ENCODE measurements at places on chromosomes 5 and 9.

GRCh38 chr5:68071282-68071632 is 144.3 kb upstream of the PIK3R1 start:
- DNase-seq, result no peak

DNA sequence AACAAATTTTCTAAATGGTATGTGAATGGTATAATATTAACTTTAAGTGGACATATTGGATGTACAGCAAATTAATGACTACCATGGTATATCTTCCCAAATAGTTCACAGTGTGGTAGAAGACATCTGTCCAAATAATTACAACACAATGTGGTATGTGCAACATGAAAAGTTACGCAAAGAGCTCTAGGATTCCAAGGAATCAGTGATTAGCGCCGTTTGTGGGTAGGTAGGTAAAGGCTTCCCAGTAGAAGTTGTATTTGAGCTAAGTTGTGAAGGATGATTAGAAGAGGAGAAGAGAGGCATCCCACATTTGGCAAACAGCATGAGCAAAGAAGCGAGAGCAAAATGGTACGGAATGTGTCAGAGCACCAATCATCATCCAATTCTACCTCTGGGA is 14.3 kb upstream of the KLF9 start:
- no peak for DNase-seq

GRCh38 chr5:115460472-115460871 is 84.1 kb downstream of the FEM1C start:
- no peak for DNase-seq

GRCh38 chr5:107867266-107867665 is 196.5 kb upstream of the EFNA5 start:
- DNase-seq, result no peak

- no peak for DNase-seq
These were observed 104.8 kb downstream of the LPAR1 start for GRCh38 chr9:110933350-110934001.

DNA sequence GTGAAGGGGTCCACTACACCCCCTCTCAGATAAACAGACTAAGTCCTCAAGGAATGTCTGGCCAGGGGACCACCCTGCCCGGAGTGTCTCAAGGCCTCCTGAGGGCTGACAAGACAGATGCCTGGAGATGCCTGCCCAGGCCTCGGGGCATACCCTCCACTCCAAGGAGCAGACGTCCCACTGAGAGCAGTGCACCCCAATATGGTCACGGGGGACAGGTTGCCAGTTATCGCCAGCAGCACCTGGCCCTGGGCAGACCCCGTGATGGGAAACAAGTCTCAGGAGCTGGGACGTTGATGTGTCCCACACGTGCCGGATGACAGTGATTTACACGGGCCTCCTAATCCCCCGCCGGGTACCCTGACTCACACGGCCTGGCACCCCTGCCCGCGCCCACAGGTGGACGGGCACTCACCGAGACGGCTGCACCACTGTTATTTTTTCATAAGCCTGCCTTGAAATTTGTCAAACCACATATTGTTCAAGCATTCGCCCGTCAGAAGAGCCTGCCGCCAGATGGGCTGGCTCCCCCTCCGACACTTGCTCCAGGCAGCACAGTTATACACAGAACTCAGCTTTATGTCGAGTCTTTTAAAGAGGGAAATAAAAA is 43.9 kb downstream of the BARX1 start:
- no peak for DNase-seq

DNA sequence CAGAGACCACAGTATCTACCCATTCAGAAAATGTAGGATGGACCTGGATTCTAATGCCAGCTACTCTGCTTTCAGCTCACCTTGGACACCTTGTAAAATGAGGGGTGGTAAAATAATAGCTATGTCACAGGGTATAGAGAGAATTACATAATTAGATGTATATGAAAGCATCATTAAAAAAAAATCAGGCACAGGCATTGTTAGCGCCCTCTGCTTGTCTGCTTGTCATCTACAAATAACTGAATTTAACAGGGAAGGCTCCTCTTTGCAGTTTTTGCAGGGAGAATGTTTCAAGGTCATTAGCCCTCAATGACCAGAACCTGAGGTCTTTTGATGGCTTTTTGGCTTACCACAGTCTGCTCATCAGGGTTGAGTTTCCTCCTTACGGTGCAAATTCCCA is 58.0 kb downstream of the GPR21 start:
- no peak for DNase-seq

DNA sequence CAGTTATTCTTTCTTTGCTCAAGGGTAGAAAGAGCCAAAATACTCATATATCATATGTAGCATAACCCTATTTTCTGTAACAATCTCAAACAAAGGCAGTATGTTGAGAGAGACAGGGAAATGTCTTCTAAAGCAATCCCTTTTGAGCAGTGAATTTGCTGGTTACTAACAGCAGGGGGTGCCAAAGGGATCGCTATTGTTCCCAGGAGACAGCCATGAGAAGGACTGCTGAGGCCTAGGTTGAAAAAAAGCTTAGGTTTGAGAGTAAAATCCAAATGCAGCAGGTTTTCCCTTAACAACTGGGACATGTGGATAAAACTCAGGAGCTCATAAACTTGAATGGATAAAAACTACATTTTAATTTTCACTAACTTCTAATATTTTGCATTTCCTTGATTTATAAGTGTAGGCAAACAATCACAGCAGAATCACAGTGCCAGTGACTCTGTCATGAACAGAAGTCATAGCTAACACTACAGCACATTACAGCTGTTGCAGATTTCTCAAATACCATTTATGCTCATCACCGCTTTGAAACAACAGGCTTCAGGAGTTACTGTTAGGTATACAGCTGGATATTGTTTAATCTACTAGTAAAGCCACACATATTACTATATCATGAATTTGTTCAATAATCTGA is 148.4 kb downstream of the MAPKAP1 start:
- DNase-seq, result peak; percentile 49

DNA sequence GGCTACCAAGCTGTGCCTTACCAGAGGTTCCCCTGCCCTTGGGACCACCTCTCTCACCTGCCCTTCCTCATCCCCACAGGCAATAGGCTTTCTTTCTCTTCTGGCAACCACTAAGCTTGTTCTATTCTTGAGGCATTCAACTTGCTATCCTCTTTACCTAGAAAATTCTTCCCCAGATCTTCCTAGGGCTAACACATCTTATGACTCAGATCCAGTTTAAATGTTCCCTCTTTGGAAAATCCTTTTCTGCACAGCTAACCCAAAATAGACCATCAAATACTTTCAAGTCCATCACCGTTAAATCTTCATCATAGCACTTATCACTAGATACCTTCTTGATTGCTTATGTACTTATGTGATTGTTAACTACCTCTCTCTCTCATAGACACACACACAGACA is 93.7 kb downstream of the ENC1 start:
- no peak for DNase-seq

- DNase-seq, result peak; percentile 70
These were observed 79.4 kb downstream of the ESM1 start for GRCh38 chr5:54905942-54906537.

- DNase-seq, result peak; percentile 66
These were observed 238.1 kb downstream of the ROR2 start for GRCh38 chr9:91711755-91712601.

DNA sequence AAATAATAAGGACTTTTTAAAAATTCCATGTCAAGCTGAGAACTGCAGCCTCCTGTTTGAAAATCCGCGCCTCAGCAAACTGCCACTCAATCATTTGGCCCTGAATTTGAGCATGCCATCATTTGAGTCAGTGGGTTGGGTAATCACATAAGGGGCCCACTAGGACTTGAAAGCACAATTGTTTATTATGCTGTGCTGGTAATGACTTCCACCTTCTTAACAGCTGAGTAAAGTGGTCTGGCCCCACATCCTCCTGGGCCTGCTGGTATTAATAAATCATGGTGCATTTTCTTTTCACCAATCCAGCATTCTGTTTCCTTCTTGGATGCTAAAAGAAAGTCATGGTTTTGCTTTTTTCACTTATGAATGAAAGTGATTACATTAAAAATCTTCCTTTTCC is 103.0 kb upstream of the CTSL start:
- DNase-seq, result no peak

GRCh38 chr5:99285606-99286005 is 356.8 kb upstream of the CHD1 start:
- no peak for DNase-seq

DNA sequence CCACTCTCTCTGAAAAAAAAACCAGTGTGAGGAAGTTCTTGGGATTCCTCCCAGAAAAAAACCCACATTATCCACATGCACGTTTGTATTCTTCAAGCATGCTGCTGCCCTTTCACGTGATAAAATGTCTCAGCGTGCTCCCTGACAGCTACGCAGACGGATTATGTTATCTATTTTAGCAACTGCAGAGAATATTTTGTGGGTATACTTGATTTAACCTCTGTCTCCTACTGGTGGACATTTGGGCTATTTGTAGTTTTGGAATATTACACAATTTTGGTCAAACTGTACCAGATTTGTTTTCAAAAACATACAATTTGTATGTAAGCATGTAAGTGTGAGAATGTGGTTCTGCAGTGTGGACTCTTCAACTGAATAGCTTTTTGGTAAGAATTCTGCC is 10.7 kb downstream of the PRRC2B start:
- DNase-seq, result no peak

GRCh38 chr9:107208121-107208520 is 75.0 kb upstream of the RAD23B start:
- no peak for DNase-seq

DNA sequence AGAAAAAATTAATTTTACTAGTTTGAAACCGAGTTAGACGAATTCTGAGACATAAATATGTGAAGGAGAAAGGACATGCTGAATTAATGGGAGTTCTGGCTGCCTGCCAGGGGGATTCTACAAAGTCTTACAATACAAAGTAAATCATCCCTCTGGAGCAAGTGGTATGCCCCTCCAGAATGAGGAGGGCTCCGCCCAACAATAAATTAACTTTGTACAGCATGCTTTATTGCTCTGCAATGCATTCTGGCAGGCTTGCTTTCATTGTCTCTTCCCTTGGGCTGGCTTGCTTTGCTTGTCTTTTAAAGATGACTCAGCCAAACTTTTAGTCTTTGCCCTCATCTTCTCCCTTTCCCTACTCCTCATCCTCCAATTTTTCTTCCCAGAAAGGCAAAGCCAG is 11.7 kb upstream of the PCDHB1 start:
- DNase-seq, result no peak

DNA sequence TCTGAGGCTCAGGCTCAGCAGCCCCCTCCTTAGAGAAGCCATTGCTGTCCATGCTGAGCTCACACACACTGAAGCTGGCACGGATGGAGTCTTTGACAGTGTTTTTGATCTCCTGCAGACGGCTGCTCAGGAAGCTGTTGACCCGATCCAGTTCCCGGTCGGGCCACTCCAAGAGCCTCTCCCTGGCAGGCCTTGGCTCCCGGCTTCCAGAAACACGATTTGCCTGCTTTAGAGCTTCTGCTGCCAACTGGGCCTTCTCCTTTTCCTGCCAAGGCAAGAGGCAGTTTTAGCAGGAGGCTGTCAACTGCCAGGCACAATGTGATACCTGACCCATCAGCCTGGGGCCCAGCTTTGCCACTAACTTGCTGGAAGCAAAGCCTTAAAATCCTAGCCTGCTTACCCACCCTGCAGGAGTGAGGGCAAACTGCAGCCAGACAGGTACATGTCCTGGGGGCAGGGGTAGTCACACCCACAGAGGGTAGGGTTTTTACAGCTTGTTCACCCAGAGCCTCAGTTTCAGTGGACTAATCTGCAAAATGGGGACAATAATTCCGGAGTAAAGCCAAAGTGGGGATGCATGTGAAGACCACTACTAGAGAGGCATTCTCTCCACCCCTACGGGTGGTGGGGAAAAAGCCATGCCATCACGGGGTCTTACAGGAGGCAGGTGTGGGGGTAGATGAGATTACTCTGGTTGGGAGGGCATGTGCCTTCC is 8.3 kb upstream of the DDX41 start:
- no peak for DNase-seq

DNA sequence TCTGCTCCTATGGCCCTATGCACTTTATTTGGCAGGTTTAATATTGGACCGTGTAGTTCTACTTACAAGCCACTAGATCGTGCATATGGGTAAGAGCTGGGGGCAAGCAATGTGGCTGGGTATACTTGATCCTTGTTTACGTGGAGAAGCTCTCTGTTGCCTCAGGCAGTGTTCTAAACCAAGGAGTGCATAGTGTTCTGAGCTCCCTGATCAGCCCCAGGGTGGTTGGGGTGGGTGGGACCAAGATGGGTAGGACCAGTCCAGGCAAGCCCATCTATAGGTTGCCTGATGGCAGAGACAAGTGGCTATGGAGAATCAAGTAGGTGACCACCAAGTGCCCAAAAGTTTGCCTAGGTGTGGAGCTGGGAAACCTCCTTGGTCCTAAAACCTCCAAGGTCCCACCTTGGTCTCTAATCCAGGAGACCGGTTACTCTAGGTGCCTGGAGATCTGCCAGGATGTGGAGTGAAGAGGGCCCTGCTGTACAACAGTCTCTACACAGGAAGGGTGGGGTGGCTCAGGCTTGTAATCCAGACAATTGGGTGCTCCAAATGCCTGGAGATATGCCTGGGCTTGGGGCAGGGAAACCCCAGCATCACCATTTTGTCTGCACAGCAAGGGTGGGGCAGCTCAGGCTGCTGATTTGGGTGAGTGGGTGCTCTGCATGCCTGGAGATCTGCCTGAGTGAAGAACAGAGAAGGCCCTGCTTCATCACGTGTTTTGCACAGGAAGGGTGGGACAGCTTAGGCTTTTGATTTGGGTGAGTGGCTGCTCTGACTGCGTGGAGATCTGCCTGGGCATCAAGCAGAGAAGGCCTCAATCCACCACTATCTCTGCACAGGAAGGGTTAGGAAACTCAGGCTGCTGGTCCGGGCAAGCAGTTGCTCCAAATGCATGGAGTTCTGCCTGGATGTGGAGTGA is 659.8 kb downstream of the TLE4 start:
- no peak for DNase-seq

DNA sequence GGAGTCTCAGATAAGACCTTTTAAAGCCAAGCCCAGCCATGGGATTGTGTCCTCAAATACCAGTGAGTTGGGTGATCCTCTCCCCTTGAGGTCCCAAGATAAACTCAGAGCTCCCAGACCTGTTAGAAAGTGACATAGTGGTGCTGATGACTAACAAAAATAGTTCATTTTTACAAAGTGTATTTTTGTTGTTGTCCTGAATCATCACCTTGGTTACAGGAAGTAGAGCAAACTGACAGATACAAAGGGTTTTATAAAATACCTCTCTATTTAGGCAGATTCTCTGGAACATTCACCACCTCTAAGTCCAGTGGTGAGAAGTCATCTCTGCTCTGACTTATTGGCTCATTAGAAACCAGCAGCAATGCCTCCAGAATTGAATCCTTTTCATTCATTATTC is 259.3 kb downstream of the CEMIP2 start:
- DNase-seq, result no peak

GRCh38 chr9:91028166-91028827 is 226.7 kb downstream of the SYK start:
- no peak for DNase-seq

- DNase-seq, result no peak
These were observed 154.9 kb upstream of the GDNF start for GRCh38 chr5:37994729-37995128.

GRCh38 chr5:124995421-124995820 is 249.0 kb upstream of the ZNF608 start:
- DNase-seq, result no peak

GRCh38 chr5:157457391-157457790 is 2.6 kb upstream of the NIPAL4 start:
- DNase-seq, result no peak

All from activated naive CD4-positive, alpha-beta T cell treated with Interleukin-2 at 50 U/mL for 16 hours (primary cell).